ENCODE measurements at places on chromosomes 6 and 20. TPM values are rescaled to one million over a fixed set of nuclear protein-coding genes. Genes with fewer than 3 reads are reported as not detected.

The STX11 gene
- total RNA-seq, result 0.17 TPM

The LINC00237 gene
- not detected for total RNA-seq

The CLPSL1 gene
- not detected for total RNA-seq

The FILIP1 gene
- 0.43 TPM for total RNA-seq

The SLC2A10 gene
- total RNA-seq, result 43.6 TPM

The RNASET2 gene
- total RNA-seq, result 24.5 TPM

The TP53TG5 gene
- not detected for total RNA-seq

The SAPCD1 gene
- total RNA-seq, result 2.8 TPM

The CST5 gene
- total RNA-seq, result not detected

The MARCKS gene
- 169 TPM for total RNA-seq

The DCBLD1 gene
- total RNA-seq, result 6.8 TPM

The MYL9 gene
- total RNA-seq, result 230 TPM

Data from pericardium fibroblast (primary cell).